ENCODE measurements at places on chromosomes 4 and X.

DNA sequence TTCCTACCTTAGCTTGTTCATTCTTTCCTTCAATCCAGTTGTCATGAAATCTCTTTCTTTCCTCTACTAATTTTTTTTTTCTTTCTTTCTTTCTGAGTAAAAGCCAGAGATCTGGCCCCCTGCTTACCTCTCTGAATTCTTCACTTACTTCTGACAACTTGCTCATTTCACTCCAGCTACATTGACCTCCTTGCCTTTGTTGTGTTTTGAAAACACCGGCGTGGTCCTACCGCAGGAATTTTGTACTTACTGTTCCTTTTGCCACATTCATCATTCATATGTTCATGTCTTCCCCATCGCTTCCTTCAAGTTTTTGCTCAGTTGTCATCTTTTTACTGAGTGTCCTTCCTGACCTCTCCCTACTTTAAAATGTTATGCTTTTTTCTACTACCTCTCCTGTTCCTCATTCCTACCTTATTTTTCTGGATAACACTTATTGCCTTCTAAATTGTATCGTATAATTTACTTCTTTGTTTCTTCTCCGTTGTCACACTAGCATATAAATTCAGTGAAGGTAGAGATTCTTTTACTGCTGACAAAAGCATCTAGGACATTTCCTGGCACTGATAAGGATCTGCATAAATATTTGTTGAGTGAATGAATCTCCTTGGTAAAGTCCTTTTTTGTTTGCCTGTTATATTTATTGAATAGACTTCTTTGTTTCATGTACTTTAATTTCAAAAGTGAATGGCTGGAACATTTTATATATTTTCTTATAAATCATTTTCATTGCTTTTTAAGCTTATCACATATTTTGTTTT is 74.4 kb downstream of the NFKB1 start:
- DNase-seq = no peak

DNA sequence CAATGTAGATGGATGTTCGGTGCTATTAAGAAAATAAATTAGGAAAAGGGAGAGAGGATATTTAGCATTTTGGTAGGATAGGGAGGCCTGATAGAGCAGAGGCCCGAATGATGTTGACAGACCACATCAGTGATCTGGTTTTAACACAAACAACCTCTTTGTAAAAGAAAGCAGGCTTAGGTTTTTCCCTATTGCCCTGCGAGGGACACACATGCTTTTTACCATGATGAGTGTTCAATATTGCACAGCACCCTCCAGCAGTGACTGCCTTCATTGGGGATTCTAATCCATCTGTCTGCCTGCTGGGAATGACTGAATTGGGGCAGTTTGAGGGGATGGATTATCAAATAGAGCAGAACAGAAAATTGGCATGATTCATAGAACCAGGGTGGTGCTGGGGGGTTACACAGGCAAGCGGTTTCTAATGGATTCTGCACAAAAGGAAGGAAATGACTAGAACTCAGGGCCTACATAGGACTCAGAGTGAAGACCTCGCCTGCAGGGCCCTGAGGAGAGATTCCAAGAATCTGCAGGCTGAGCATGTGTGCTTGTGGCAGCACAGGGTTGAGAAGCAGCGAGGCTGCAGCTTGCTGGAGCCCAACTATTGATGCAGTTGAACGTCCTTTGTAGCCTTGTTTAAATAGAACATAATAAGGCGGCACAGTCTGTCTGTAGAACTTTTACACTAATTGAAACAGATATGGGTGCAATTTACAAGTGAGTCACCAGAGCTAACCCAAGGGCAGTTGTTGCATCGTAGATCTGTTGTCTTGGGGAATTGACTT is 58.0 kb downstream of the RHOH start:
- DNase-seq = no peak

GRCh38 chrX:40167233-40167849 is 69.6 kb upstream of the BCOR start:
- no peak for DNase-seq

- no peak for DNase-seq
These were observed 1.3 kb downstream of the STOX2 start for GRCh38 chr4:183906489-183906738.

GRCh38 chr4:102217345-102217744 is 127.9 kb downstream of the SLC39A8 start:
- DNase-seq = no peak

DNA sequence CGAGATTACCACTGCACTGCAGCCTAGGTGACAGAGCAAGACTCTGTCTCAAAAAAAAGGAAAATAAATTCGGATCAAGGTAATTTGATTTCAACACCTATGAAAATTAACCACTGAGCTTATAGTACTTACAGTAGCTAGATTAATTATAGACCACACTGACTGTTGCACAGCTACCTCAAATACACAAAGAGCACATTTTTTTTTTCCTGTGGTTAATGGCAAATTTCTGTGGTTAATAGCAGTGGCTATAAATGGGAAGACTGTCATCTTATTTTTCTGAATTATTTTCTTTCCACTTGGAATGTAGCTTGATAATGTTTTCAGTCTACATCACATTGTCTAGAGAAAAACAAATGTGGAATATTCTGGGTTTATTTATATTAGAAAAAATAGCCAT is 1661.6 kb upstream of the PCDH7 start:
- no peak for DNase-seq

- no peak for DNase-seq
These were observed 214.0 kb downstream of the DHRSX start for GRCh38 chrX:2286731-2287130.

DNA sequence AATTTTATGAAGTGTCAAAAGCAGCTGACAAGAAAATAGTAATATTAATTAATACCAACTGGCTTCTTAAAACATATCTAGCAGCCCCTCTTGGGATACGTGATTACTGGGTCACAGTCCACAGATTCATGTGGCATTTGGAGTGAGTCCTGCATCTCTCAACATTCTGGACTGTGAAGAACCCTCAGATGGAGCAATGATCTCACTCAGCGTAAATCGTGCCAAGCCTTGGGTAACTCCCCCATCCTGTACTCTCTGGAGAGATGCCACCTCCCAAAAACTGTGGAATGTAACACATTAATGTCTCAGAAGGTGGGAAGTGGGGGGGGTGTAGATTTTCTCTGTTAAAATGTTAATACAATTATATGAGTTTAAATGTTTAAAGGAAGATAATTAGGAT is 118.2 kb upstream of the IQCM start:
- no peak for DNase-seq

DNA sequence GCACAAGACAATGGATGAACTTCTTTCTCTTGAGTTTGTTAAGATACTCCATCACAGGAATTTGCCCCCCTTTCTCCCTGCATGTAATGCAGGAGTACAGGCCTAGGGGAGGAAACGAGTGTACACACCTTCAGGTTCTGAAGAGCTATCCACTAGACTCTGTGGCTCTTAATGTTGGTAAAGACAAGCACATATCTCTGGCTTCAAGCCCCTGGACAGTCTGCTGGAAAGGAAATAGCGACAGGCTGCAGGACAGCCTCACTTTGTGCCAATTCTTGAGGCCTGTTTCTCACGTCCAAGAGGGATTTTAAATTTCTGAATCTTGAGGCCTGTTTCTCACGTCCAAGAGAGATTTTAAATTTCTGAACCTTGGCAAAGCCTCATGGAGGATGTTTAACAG is 87.1 kb downstream of the RLIM start:
- DNase-seq = no peak

GRCh38 chr4:174135936-174136406 is 147.5 kb downstream of the FBXO8 start:
- DNase-seq = no peak

- no peak for DNase-seq
These were observed 40.5 kb downstream of the AFF2 start for GRCh38 chrX:148540671-148541583.

GRCh38 chrX:21905953-21906352 is 34.6 kb upstream of the SMS start:
- DNase-seq = no peak

GRCh38 chr4:7273738-7274297 is 81.5 kb downstream of the SORCS2 start:
- no peak for DNase-seq

- no peak for DNase-seq
These were observed 323.9 kb upstream of the CXXC4 start for GRCh38 chr4:104818579-104818978.

GRCh38 chrX:70494441-70494840 is 49.8 kb downstream of the DLG3 start:
- no peak for DNase-seq

GRCh38 chrX:55867708-55868107 is 150.2 kb downstream of the RRAGB start:
- no peak for DNase-seq

- no peak for DNase-seq
These were observed 53.4 kb downstream of the ADGRG4 start for GRCh38 chrX:136354201-136354600.

GRCh38 chrX:131273011-131273410 is 16.1 kb downstream of the IGSF1 start:
- DNase-seq = no peak

GRCh38 chrX:7047951-7048350 is 99.6 kb upstream of the STS start:
- no peak for DNase-seq

DNA sequence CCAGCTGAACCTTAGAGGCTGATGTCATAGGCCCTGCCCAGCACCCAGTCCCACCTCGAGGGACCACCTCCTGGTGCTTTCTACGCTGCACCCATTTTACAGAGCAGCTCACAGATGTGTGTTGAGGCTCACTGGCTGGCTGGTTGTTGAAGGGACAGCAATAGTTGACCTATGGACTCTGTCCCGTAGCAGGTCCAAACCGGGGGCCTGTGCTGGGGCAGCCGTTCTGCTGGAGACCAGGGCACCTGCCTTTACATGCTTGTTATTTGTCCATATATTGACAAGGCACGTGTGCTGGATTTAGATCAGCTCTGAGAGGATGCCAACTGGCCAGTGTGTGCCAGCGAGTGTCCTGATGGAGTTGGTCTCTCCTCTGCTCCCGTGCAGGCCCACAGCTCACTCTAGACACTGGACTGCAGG is 58.1 kb downstream of the TNIP2 start:
- DNase-seq = no peak

GRCh38 chr4:185255868-185256267 is 46.5 kb downstream of the SNX25 start:
- DNase-seq = no peak

DNA sequence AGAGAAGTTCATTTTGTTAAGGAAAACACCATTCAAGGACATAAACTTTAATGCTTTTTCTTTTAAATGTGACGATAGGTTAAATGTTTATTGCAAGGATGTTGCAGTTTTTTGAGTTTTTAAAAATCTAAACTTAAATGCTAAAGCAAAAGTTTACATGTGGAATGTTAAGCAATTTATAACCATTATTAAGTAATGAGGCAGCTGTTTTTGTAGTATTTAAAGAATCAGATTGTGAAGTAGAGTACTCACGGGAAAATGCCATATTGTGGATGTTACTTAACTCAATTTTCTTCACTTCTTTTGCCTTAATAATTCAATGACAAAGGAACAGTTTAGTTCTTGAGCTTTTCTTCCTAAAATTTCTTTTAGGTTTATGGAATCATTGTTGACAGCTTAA is 43.5 kb downstream of the UBE2K start:
- no peak for DNase-seq

- DNase-seq = no peak
These were observed 146.1 kb downstream of the ATP10D start for GRCh38 chr4:47631161-47631560.

DNA sequence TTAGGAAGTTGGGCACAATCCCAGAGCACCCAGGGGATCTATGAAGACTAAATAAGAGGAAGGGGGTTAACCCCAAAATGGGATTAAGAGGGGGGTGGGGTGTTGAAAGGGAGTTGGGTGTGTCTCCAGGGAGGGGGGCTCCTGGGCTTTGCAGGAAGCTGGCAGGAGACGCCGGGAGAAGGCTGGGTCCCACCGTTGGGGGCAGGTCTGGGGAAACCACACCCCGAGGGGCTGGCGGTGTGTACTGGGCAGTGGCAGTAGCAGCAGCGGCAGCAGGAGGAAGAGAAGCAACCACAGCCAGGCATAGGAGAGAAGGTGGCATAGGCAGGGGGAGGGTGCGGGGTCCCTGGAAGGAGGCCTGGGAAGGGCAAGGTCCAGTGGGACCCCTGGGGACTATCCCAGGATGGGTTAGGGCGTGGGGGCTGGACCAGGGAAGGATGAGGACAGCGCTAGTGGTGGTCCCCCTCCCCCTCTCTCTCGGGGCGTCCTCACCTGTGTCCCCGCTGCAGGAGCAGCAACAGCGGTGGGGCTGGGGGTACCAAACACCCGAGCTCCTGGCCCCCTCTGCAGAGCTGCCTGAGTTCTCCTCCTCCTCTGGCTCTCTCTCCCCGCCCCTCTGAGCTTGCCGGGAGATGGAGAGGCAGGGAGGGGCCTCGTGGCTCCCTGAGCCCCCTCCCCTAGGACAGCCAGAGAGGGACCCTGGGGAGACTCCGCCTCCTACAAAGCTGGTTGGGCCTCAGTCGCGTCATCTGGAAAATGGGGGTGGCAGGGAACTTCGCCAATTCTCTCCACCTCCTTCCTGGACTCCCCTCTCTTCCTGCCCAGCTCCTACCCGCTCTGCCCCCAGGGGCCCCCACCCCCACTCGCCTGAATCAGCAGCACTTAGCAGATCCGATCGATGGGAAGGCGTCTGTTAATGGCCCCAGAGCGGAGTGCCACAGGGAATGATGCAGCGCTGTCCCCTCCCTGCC is at the start of gene KCND1:
KCND1 (minus strand) TSS at position 596 of the 971 bp plus-strand sequence. CDS start 1,573 bp downstream, outside the sequence.
- DNase-seq = no peak

- DNase-seq = no peak
These were observed 100.9 kb downstream of the BRWD3 start for GRCh38 chrX:80708781-80709180.

- no peak for DNase-seq
These were observed 127.4 kb upstream of the RPL34 start for GRCh38 chr4:108492816-108493595.

GRCh38 chr4:93174598-93174997 is 654.0 kb upstream of the ATOH1 start:
- no peak for DNase-seq

DNA sequence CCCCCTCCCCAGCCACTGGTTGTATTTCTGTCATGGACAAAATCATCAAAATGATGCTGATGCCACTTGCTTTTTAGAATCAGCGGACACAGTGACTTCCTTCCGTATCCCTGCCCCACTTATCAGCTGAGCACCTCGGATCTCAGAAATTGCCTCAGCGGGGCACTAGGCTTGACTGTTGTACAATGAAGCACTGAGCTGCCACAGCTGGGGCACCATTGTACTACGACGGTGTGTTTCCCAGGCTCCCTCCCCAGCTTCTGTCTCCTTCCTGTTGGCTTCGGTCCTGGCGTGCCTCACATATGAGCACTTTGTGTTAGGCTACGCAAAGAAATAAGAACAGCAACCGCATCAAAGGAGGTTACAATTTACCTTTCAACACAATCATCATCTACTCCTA is 82.4 kb downstream of the F11 start:
- no peak for DNase-seq

DNA sequence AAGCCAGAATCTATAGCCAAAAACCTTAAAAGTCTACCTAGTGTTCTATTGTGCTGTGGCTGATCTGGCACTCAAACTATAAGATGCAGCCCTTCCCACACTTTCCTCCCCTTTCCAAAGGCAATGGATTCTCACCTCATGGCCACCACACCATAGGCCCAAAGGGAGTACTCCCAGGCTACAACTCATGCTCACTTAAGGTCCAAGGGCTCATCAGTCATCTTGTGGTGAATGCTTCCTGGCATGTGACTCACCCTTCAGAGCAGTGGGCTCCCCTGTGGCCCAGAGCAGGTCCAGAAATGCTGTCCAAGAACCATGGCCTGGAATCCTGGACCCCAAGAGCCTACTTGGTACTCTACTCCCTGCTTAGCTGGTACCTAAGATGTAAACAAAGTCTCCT is 181.0 kb downstream of the CHRDL1 start:
- DNase-seq = no peak
